Suppressor macrophage treated with lipopolysaccharide for 1 hour (primary cell): ENCODE measurements at places on chromosomes 5 and 9.
A peak's percentile ranks its signal among the peaks of the same experiment; 100 is the strongest.

- no peak for DNase-seq
Observed at GRCh38 chr5:6455571-6456200, 7.0 kb downstream of the UBE2QL1 start.

- no peak for DNase-seq
Observed at GRCh38 chr9:27485158-27485557, 38.9 kb upstream of the IFNK start.

- DNase-seq, result peak; percentile 96
Observed at GRCh38 chr9:99253772-99254431, 31.8 kb downstream of the SEC61B start.

GRCh38 chr9:5846501-5846921 lies 13.6 kb upstream of the ERMP1 start:
- peak; percentile 76 for DNase-seq

DNA sequence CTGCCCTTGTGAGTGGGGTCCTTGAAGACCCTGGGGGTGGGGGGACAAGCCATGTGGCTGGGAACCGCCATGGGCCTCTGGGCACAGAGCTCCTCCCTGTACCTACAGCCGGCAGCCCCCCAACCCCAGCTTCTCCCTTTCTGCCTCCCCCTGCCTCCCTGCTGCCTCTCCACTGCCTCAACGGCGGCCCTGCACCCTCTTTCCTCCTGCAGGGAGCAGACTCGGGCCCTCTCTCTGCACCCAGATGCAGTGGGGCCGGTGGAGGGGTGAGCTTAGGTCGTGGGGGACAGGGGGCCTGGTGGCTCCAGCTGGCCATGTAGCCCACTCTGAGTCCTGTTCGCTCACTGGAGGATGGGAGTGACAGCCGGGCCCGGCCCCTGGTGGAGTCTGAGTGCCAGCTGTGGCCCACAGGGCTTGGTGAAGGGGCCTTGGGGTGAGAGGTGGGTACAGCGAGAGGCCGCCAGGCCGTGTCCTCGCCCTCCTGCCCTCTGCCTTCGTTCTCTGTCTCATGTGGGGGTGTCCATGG lies 139.3 kb upstream of the COL5A1 start:
- DNase-seq, result no peak

- no peak for DNase-seq
Observed at GRCh38 chr9:18610956-18611355, 137.0 kb downstream of the ADAMTSL1 start.

DNA sequence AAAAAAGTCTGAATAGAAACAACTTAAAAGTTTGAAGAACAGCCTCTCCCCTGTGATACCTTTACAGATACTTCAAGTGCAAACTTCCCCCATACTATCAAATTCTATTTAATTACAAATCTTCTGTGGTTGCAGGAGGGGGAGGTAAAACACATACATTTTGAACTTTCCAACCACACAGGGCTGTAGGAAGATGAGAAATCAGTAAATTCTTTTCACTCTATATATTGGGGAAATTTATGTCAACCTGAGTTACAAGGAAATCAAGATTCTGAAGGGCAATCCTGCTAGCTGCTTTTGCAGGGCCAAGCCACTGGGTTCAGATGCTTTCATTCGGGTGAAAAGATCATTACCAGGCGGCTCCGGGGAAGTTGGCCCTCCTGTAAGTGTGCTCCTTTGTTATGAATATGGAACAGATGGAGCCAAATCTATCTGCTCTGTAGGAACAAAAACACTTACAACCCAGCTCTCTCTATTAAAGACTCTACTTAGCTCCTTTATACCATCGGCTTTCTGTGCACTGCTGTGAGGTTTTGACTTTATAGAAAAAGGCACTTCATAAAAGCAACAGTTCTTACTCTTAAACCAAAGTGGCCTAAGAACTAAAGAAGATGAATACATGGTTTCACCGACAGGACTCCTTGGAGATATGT lies 269.1 kb downstream of the EFNA5 start:
- DNase-seq, result no peak

DNA sequence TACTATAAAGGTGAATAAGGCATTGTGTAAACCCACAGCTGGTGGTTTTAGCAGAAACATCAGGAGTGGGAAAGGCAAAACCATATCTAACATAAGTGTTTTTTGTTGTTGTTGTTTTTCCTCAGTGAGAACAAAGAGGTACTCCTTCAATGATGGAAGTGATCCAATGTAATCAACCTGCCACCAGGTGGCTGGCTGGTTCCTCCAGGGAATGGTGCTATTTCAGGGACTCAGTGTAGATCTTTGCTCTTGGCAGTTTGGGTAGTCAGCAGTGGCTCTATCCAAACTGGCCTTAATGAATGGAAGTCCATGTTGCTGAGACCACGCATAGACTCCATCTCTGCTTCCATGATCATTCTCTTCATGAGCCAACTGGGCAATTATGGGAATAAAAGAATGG lies 10.8 kb downstream of the DMRTA1 start:
- no peak for DNase-seq

DNA sequence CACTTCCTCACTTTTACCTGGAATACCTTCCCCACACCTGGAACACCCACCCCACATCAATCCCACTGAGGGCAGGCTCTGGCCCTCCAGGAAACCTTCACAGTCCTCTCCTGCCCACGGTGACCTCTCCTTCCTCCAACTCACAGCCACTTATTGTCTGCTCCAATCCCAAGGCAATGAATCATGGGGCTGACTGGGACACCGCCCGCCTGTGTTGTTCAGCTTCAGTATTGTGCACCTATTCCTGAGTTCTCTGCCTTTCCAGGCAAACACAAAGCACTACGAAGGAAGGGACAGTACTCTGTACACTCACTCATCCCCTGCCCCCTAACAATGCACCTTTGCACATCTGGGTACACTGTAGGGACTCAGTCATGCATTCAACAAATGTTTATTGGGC lies 7.3 kb downstream of the PCDH1 start:
- DNase-seq, result no peak

GRCh38 chr5:133072021-133072420 lies 20.2 kb downstream of the HSPA4 start:
- DNase-seq, result no peak

DNA sequence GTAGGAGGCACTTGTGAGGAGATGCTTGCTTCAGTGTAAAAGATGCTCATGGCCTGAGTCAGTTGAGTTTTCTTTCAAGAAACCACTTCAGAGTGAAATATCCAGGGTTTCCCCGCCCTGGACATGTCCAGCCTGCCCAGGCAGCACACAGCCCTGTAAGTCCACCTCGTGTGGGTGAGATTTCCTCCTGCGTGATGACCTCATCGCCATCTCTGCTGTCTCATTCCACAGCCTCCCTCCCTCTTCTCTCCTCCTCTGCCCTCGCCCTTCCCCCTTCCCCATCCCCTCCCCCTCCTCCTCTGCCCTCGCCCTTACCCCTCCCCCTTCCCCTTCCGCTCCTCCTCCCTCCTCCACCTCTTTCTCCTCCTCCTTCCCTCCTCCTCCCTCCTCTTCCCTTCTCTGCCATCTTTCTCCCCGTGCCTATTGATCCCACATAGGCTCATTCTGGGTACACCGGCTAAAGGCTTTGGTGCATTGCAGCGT lies 34.0 kb upstream of the NCS1 start:
- peak; percentile 98 for DNase-seq

- DNase-seq, result no peak
Observed at GRCh38 chr5:62421414-62421813, 8.9 kb downstream of the IPO11 start.
